ENCODE measurements at places on chromosomes 3 and 15.
A peak's percentile ranks its signal among the peaks of the same experiment; 100 is the strongest.

GRCh38 chr3:151838574-151839312 is 24.8 kb downstream of the AADAC start:
- DNase-seq, result no peak

GRCh38 chr3:134197681-134198261 is 52.9 kb downstream of the RYK start:
- DNase-seq, result peak; percentile 53

DNA sequence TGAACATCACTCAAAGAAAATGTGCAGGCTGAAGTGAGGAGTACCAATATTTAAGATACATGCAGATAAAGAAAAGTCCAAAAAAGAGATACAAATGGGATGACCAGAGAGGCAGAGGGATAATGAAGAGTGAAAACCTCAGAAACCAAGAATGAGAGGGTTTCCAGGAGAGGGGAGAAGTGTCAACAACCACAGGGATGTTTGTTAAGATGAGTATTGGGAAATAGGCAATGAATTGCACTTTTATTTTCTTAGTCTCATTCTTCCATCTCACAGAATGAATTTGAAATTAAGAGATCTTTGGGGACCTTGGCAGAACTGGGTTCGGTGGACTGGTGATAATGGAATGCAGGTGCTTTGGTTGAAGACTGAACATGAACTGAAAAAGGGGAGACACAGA is 102.5 kb downstream of the ECT2 start:
- DNase-seq, result no peak

GRCh38 chr3:141386611-141387111 is 18.4 kb downstream of the ZBTB38 start:
- no peak for DNase-seq

DNA sequence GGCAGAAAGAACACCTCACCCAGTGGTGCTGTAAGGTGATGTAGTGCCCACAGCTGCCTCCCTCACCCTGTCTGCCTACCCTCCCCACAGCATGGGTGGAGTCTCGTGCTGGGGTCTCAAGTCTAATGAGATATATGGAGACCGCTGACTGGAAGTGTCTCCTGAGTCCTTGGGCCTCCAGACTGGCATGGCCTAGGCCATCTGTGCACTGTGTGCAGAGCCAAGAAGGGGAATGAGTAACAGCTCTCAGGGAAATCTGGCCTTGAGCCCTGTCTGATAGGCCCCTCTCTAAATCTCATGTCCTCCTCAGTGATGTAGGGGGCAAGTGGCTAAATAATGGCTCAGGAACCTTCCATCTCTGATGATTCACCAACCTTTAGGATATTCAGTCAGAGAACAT is 277.4 kb downstream of the PLCL2 start:
- DNase-seq, result no peak

DNA sequence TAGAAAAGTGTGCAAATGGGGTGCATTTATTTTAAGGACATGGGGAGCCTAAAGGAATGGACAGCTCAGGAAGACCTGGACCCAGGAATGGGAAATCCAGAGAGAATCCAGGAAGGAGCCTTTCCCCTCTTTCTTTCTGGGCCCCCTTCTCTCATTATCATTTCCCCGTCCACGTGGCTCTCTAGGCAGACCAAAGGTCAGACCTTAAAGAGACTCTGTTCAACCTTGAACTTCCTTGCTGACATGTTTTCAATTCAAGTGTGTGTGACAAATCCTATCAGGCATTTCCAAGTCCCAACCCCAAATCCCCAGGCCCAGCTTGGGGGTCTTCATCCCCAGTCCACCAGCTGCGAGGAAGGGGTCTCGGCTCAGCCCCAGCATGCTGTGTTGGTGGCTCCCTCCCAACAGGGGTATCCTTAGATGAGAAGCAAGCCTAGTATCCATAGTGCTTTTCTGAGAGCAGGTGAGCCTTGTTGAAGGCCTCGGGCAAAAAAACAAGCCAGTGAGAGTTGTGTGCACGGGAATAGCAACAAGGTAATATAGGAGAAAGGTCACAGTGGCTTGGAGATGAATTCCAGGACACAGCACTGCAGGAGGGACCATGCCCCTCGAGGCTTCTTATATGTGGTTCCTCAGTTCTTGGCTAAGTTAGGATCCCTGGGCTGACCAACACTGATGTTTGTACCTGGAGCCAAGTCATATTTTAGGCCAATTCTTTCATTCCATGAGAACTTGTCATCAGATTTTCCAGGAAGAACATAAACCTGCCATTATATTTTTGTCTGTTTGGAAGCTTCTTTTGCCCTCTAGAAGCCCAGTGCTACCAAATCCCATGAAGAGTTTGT is 130.0 kb downstream of the ASB7 start:
- no peak for DNase-seq

DNA sequence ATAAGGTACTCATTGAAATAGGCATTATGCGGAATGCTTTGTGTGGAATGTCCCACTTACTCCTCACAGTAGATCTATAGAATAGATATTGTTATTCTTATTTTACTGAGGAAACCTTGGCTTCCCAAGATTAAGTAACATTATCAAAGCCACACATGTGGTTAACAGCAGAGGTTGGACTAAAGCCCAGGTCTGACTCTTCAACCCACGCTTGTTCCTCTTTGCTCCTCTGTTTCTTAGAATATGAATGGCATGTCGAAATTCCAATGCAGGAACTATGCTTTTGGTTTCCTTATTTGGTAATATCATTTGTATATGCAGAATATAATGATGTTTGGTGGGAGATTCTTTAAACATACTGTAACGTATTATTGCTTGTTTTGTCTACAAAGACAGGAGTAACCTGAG is 818.8 kb upstream of the LMCD1 start:
- no peak for DNase-seq

DNA sequence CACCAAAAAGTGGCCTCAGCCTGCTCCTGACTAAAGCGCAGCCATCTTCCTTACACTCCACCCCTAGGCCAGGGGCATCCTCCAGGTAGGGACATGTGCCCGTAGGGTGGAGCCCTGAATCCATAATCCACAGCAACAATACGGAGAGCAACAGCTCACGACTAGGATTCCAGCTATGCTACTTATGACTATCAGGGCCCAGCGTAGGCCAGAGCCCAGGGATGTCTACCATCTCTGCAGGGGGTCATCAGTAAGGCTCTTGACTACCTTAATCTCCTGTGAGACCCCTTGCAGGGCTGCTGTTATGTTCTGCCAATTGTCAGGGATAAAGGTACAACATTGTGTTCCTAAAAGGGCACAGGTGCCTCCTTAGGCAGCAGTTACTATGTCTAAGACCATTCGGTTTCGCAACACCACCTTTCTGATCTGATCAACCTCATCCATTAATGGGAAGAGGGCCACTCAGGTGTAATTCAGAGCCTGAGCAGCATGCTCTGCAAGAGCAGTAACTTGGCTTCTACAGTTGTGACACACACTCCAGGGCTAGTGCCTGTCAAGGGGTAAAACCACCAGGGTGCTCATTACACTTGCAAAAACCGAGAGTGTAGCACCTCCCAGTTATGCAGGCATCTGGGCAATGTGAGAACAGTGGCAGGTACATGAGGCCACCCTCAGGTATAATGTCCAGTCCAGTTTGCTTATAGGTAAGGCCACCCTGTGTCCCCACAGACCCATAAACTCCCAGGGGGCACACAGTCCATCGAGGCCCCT is 11.0 kb downstream of the CCRL2 start:
- DNase-seq, result no peak

DNA sequence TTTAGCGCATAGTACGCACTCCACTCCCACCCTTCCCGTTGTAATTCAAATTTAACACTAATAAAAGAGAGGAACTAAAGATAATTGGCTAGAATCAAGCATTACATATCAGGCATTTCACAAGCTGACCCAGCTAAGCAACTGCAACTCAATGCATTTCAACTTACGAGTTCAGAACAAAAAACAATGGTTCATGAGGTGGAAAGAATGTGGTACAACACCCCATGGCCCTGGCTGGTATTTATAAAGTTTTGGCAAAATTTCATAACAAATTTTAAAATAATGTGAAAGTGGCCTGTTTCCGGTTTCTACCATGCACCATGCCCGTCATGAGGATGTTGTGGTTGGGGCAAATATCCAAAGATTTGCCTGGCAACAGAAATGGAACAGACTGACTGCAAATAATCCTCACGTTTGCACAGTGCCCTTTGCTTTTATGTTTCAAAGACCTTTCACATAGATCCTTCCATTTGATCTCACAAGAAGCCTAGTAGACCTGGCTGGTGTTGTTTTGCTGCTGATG is 455.3 kb upstream of the NR2F2 start:
- DNase-seq, result no peak

GRCh38 chr15:44792715-44793114 is 56.4 kb downstream of the TRIM69 start:
- DNase-seq, result no peak

DNA sequence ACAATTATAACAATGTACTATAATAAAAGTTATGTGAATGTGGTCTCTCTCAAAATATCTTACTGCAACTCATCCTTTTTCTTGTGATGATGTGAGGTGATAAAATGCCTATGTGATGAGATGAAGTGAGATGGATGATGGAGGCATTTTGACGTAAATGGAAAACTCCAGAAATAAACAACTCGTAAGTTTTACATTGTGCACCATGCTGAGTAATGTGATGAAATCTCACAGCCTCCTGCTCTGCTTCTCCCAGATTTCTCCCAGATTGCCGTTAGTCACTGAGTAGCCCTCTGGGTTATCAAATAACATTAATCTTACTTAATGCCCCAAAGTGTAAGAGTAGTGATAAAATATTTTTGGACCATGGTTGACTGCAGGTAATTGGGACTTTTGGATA is 64.8 kb upstream of the SLCO2A1 start:
- DNase-seq, result no peak

DNA sequence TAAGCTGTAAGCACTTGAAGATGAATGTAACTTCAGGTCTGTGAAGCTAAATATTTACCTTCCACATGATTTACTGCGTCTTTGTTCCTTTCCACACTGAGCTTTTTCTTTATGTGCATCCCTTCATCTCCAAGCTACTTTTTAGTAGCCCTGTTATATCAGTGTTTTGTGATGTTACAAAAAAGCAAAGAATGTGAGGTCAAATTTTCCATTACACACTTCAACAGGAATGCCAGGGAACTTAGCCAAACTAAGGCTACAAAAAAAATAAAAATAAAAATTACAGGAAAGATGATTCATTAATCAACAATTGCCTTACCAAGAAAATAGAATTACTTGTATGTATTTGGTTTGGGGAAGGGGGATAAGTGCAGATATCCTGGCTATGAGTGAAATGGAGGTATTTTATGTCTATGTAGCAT is 73.0 kb downstream of the FILIP1L start:
- DNase-seq, result no peak

GRCh38 chr3:43286841-43287499 is 630 bp downstream of the SNRK start:
- no peak for DNase-seq

DNA sequence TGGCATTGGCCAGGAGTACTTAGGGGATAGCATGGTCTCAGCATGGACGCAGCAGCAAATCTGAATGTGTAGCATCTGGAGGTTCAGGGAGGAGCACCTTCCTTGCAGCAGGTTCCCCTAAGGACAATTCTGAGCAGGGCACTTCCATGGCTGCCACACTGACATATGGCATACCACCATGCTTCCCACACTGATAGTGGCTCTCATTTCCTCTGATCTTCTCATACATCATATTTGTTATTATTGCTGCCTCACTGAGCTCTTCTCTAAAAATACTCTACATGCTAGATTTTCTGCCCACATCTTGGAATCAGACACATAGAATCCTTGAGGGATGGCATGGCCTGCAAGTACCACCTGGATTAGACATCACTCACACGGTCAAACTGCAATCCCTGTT is 7.3 kb upstream of the MNS1 start:
- no peak for DNase-seq

DNA sequence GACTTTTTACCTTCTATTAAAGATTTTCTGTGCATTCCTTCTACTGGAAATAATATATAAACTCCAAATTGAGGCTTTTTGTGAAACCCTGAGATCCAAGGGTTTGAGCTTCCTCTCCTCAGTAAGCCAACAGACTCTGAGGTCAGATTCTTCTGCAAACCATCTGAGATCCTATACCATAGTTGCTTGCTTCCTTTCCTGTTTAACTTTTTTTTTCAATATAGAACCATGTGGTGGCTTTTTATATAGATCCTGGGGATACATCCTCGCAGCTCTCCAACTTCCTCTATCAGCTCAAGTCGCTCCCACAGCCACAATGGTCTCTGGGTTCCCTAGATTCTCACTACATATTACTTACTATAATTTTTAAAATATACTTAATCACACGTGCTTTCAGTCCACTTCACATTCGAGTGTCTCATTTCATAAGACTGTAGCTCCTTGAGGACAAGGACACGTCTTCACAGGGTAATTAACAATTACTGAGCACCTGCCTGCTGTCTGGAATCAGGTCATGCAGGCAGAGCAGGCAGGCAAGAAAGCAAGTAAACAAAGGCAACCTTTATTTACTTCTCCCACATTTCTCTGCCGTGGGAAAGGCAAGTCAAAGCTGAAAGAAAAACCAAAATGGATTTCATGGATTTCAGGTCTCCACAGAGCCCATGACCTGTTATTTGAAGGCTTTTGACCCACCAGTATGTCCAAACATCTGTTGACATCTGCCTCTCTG is 941.5 kb downstream of the FHIT start:
- no peak for DNase-seq

DNA sequence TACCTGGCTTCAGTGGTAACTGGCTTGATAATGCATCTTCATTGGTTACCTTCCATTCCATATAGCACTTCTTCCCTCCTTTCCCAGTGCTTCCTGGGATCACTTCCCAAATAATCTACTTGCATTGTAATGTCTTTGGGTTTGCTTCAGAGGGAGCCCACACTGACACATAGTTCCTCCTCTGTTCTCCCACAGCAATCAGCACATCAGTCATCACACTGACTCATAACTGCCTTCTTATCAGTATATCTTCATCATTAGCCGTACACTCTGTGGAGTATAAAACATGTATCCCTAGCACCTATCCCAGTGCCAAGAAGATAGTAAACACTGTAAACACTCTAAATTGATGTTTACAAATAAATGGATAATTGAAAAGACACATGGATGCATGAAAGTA is 91.4 kb upstream of the SCN10A start:
- no peak for DNase-seq

DNA sequence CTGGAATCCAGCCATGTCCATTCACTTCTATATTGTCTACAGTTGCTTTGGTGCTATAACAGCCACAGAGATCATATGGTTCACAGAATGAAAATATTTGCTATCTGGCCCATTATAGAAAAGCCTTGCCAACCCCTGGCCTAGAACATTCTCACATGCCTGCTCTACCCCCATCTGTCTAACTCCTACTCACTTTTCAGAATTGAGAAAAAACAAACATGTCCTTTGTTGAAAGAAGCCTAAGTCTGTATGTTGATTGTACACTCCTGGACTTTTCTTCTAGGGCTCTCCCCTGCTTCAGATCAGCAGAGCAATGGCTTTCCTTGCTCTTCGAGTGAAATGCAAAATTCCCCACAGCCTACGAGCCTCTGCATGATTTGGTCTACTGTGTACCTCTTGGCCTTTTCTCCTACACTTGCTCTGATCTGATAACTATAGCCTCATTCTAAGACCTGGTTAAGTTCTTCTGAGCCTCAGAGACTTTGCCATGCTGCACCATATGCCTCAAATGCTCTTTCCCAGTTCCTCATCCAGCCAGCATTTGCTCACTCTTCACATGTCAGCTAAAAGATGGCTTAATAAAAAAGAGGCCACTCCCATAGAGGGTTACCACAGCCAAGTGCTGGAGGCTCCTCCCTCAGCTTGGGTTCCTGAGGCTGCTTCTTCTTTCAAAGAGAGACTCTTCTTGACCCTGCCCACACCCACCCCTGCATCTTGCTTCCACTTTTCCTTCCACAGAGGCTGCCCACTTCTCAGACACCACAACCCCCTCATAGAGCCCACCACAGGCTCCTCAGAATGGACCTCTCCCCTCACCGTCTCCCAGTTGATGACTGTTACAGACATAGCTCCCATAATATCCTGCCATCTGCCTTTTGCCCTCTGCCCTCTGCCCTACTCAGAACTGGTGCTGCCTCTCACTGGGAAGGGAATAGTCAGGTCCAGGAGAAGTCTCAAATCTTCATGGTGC is 22.9 kb upstream of the DCLK3 start:
- no peak for DNase-seq

All from H54 (cell line).